Neural crest cell (in vitro differentiated cells): ENCODE measurements at places on chromosomes 5 and 9. TPM values are rescaled to one million over a fixed set of nuclear protein-coding genes. Genes with fewer than 3 reads are reported as not detected.

GPX8 gene
- total RNA-seq = 49.0 TPM in 2 replicates

C5orf46 gene
- total RNA-seq = not detected in 2 replicates

TRIM36 gene
- 18.9 and 22.9 TPM in 2 replicates for total RNA-seq

TMC1 gene
- total RNA-seq = 0.33 and 0.36 TPM in 2 replicates

KLHL3 gene
- total RNA-seq = 9.4 and 11.8 TPM in 2 replicates

GRCh38 chr9:37464006-37464405 is 1.2 kb downstream of the ZBTB5 start:
- no peak for DNase-seq

GRCh38 chr9:76586390-76587314 is 127.7 kb downstream of the GCNT1 start:
- no peak for DNase-seq
